ENCODE measurements at places on chromosomes 16 and 17.

DNA sequence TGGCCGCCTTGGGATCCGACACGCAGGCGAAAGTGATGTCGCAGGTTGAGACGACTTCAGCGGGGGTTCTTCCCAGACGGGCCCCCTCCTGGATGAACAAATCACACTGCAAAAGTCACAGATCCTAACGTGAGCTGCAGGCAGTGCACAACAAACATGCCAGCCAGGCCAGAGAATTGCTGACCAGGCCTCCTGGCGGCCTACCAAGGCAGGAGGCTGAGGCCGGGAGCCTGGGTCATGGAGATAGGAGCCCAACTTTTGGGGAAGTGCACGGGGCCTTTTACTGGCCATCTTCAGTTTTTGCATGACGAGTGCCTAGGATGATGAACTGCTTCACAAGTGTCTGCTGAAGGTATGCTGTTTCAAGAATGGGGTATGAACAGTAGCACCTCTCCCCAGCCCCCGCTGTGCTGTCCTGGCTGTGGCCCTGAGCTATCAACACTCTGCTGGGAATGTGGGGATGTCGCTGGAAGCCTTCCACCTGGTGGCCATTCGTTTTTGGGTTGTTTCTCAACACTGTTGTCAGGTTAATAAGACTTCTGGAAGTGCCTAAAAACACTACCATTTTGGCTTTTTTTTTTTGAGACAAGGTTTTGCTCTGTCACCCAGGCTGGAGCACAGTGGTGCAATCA is 12.2 kb upstream of the ROGDI start:
- DNase-seq = no peak

DNA sequence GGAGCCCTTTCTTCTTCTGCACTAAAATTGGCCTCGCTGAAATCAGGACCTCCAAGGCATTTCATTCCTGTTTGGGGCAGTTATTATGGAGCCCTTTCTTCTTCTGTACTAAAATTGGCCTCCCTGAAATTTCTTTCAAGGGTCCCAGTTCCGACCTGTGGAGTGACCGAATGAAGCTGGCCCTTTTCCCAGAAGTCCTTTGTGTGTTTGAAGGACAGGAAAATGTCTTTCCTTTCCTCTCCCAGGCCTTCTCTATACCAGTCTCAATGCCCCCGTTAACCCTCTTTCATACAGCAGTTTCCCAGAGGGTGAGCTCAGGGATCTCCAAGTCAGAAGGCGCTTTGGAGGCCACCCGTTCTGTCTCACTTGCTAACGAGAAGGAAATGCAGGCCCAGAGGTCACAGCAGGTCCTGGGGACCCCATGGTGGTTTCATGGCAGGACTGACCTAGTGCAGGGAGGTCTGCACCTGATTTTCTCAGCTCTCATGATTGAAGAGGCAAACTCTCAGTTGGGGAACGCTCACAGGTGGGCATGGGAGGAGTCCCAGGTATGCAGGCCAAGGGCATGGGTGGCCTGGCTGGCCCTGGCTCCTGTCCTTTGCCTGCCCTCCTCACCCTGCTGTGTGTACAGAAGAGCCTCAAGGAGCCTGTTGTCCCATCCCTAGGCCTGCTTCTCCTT is 37.1 kb upstream of the DOC2B start:
- no peak for DNase-seq

DNA sequence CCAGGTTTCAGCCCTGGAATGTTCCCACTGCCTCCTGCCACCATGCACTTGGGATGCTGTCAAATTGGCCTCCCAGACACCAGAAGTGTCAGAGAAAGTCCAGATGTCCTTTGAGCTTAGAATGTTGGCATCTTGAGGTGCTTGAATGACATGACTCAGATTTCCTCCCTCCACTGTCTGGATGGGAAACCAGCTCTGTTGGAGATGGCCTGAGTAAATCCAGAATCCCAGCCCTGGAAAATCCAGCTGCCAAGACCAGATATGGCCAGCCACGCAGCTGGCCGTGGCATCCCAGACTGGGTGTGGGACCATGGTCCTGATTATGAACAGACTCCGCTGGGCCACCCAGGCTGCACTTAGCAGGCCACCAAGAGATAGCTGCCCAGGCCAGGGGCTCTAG is 57.0 kb upstream of the CLEC3A start:
- DNase-seq = no peak

DNA sequence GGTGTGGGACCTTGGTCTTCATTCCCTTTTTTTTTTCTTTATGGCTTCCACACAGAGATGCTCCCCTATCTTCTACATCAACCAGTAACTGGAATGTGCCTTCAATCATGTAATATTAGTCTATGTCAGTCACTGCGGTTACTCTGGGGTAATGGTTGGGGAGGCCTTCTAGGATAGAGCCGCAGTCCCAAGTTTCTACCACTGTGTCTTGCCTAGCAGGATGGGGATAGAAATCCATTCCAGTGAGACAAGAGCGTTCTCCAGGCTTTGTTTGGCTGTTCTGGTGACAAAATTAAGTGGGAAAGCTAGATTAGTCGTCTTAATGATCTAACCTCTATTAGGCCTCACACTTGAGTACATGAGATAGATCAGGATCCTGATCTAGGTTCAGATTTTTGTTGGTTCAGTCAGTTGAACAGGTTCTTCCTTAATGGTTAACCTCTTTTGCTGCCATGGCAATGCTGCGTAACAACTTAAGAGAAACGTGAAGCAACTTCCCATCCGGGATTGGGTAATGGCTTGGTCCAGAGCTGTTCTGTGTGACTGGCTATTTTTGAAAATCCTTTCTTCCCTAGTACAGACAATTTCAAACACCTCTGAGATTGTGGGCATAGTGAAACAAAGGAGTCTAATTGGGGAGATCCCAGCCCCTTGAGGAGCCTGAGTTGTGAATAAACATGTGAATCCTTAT is 8.7 kb downstream of the MSL1 start:
- no peak for DNase-seq

DNA sequence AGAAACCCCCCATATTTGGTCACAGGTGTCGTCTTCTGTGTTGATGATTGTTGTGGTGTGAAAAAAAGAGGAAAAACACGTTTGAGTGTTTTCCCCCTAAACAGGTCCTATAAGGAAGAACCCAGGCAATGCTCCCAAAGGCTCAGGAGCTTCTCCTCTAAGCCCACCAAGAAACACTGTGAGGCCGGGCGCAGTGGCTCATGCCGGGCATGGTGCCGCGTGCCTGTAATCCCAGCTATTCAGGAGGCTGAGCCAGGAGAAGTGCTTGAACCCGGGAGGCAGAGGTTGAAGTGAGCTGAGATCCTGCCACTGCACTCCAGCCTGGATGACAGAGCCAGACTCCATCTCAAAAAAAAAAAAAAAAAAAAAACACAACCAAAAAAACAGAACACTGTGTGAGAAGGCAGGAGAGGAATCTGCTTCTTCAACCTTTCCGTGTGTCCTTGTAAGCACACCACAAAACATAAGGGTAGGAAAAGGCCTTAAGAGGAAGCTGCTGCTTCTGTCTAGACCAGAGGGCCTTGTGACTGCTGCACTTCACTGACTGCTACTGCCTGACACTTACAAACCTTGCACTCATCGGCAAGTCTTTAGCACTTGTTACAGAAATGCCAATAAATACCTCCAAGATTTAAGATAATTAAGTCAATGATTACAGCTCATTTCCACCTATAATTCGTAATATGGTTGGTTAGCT is 9.3 kb downstream of the JPT1 start:
- no peak for DNase-seq

- no peak for DNase-seq
These were observed 36.8 kb downstream of the RPGRIP1L start for GRCh38 chr16:53666786-53667415.

All from H54 (cell line).